Skin of body (tissue), 3 donors: ENCODE measurements at places on chromosomes 6 and 20. TPM values are rescaled to one million over a fixed set of nuclear protein-coding genes. Genes with fewer than 3 reads are reported as not detected.

- no peak for DNase-seq
Observed at GRCh38 chr6:31114970-31115849, 610 bp downstream of the PSORS1C1 start.

The SEL1L2 gene
- total RNA-seq = not detected

- DNase-seq = no peak
Observed at GRCh38 chr6:753486-753885, 60.5 kb upstream of the EXOC2 start.

- DNase-seq = no peak
Observed at GRCh38 chr6:81897793-81898192, 145.3 kb upstream of the TENT5A start.

DNA sequence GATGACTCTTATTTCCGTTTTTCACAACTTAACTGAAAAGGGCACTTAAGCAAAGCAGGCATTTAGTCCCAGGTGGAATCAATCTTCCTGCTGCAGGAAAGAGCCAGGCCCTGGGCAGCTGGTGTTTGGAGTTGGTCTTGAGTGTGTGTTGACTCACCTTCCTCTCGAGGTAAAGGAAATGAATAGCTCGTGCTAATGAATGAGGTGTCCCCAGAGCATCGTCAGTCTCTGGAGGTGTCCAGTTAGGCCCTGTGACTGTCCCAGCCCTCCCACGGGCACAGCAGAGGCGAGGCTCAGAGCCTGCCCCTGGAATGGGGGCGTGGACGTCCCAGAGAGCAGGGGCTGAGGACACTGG is 277.7 kb downstream of the NRN1 start:
- no peak for DNase-seq

DNA sequence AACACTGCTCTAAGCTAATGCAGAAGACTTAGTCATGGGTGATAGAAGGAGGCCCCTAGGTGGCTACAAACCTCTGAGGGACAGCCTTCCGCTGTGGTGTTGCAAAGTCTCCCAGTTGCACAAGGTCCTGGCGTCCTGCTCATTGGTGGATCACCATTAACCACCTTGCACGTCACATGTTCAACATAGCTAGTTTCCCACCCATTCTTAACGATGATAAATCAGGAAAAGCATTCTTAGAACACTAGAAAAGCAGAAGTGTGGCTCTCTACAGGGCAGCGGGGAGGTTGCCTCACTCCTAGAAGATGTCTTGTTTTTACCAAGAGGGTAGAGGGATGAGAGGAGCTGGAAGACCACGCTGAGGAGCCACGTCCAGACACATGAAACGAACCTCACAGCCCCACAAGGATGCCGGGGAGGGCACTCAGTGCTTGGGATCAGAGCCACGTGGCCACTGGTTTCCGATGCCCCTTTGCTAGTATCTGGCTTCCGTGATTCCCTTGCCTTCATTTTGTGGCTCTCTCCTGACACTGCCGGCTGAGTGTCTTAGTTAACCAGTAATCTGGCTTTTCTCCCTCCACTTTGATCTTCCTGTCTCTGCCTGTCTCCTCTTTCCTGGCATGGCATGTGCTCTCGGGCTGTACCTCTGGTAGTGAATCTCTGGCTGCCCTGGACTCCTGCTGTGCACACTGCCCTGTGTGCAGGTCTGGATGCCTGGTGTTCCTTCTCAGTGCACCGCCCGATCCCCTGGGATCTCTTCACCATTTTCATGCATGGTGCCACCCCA is 91.4 kb upstream of the NEDD9 start:
- no peak for DNase-seq

DNA sequence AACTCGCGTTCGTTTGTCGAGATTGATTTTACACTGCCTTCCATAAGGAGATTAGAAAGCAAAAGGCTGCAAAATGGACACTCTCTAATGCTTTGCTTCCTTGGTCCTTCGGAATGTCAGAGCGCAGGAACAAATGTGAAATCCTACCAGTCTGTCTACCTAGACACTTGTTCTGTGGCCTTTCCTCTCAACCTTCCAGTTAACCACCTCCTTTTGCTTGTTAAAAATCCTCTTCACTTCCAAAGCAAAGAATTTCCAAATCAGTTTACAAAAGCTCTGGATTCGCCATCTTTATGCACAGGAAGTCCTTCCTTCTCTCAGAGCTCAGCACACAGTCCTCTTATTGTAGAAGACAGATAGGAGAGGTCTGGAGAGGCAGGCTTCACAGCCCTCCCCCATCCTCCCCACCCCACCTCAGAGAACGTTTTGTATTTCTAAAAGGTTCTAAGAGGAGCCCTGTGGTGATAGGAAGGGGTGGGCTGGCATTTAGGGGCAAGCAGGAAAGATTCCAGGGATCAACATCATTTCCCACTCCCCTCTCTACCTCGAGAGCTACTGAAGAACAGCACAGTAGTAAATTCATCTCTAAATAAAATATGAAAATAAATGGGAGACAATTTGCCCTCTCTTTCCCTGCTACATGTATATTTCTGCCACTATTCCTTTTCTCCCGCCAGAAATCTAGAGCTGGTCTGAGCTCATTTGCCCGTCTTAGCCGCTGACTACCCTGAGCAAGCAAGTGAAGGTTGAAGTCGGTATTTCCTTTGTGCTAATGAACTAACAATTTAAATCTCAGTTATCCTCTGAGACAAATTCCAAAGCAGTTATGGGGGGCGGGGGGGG is 18.9 kb downstream of the TFAP2A start:
- no peak for DNase-seq

GRCh38 chr6:73985891-73986290 is 289.9 kb downstream of the CD109 start:
- peak; percentile 86 for DNase-seq

DNA sequence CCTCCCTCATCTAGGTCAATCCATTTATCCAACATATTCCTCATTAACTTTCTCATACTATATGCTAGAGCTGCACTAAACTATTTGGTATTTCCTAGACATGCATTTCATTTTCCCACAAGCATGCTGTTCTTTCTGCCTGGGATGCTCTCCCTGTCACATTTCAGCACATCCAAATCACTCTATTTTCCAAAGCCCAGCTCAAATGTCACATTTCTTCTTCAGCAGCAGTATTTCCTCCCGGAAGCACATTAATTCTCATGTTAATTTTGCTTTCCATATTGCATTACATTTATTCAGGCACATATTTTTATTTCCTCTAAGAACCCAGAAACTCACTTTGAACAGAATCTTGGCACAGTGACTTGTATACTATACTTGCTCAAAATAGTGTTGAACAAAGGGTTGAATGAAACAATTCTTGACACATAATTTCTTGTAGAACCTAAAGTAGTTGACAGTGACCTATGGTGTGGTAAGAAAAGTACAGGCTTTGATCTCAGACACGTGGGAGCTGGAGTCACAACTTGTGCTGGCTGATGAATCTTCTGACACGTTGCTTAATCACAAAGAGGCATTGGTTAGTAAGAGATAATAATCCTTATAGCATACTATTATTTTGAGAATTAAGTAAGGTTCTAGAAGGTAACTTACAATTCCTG is 30.8 kb upstream of the CD2AP start:
- DNase-seq = no peak

The PPIL6 gene
- 4.1 TPM for total RNA-seq
